Regular cardiac myocyte (primary cell): ENCODE measurements at places on chromosomes 16 and 17. TPM values are rescaled to one million over a fixed set of nuclear protein-coding genes. Genes with fewer than 3 reads are reported as not detected.

TSPOAP1 gene
- under 0.01 TPM in 1 of 2 replicates, not detected in the other for total RNA-seq

ITGB4 gene
- total RNA-seq: under 0.01 and 0.38 TPM in 2 replicates

GNAO1 gene
- under 0.01 and 0.19 TPM in 2 replicates for total RNA-seq

CCL11 gene
- 1.1 TPM in 1 of 2 replicates, not detected in the other for total RNA-seq

PRAC2 gene
- not detected in 2 replicates for total RNA-seq

C16orf92 gene
- not detected in 2 replicates for total RNA-seq

HNF1B gene
- total RNA-seq: under 0.01 and 0.19 TPM in 2 replicates

RNF222 gene
- total RNA-seq: not detected in 2 replicates

GALR2 gene
- total RNA-seq: under 0.01 TPM in 1 of 2 replicates, not detected in the other

ZG16 gene
- not detected in 2 replicates for total RNA-seq

GPR179 gene
- under 0.01 TPM in 1 of 2 replicates, not detected in the other for total RNA-seq

OR1A1 gene
- total RNA-seq: not detected in 2 replicates

DHRS13 gene
- 4.6 and 16.9 TPM in 2 replicates for total RNA-seq
